ENCODE measurements at places on chromosomes 7 and 10. TPM values are rescaled to one million over a fixed set of nuclear protein-coding genes. Genes with fewer than 3 reads are reported as not detected.

DNA sequence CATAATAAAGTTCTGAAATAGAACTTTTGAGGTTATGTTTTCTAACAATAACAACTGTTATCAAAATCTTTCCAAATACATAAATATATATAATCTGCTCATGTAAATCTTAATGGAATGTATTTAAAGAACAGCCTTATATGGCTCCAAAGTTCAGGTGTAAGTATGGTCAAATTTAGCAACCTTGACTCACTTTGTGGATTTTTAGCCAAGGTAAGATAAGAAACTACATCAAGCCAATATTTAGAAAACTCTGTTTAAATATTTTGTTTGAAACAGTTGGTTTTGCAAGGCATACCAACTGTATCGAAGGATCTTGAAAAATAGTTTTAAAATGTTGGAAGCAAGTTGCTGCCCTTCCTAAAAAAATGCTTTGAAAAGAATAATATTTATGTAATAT lies 228.9 kb upstream of the SEMA3D start:
- DNase-seq, result no peak

FOXP2 gene
- total RNA-seq, result not detected

ZNF25 gene
- 8.1 TPM for total RNA-seq

SNX10 gene
- 48.3 TPM for total RNA-seq

DYDC2 gene
- total RNA-seq, result not detected

- no peak for DNase-seq
Observed at GRCh38 chr7:69795932-69796331, 197.7 kb downstream of the AUTS2 start.

DNA sequence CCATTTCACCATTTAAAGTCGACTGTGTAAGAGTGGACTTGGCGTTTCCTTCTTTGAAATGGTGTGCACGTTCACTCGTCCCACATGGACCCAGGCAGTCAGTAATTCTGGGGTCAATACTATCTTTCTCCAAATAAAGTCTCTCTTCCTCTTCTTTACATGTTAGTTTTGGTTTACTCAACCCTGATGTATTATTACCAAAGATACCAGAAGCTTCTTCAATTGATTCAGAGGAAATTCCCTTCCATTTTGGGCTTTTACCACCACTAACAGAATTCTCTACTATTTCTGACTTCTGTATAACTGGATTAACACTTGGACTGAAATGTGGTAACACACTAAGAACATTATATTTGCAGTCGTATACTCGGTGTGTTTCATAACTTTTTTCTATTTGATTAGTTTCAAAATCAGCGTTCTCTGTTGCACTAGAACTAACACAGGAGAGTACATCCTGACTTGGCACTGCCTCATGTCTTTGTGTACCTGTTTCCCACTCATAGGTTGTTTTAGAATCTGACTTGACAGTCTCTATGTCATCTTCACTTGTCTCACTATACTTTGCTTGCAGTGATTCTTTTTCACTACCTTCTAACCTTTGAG lies 60.8 kb downstream of the LARP4B start:
- DNase-seq, result no peak

UPK3BL2 gene
- total RNA-seq, result 15.7 TPM

GRCh38 chr7:122885583-122886356 lies 490 bp downstream of the CADPS2 start:
- no peak for DNase-seq

DNA sequence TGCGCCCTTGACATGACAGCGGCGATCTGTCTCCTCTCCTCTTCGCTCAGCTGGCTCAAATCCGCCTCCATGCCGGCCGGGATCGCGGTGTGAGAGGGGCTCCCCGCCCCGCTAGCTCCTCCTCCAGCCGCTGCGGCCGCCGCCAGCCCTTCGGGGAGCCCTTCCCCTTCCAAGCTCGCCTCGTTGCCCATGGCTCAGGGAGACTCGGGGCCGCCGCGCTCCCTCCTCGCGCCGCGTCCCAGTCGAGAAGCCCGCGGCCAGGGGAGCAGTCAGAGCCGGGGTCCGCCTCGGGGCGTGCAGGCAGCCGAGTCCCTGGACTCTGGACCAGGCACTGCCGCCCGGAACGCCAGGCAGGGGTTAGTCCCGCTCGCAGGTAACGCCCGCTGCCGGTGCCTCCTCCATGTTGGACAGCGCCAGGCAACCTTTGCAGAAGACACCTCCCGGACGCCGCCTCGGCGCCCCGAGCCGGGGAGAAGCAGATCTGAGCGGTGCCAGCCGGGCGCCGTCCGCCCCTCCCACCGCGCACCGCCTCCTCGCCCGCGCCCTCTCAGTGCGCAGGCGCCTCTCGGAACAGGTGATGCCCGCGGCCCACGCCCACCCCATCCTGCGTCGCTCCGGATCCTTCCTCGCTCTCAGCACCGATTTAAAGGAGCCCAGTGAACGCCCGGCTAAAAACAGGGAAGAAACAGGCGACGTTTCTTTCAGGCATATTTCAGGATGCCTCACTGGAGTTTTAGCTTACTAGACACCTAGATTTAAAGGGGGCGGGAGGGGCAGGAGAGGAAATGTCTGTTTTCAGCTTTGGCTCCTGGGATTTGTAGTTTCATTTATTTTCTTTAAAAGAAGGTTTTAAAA lies at the start of gene PCLO:
PCLO (minus strand) TSS at position 483 of the 855 bp plus-strand sequence; CDS start at position 191, 292 bp downstream.
- peak; percentile 53 for DNase-seq

DNA sequence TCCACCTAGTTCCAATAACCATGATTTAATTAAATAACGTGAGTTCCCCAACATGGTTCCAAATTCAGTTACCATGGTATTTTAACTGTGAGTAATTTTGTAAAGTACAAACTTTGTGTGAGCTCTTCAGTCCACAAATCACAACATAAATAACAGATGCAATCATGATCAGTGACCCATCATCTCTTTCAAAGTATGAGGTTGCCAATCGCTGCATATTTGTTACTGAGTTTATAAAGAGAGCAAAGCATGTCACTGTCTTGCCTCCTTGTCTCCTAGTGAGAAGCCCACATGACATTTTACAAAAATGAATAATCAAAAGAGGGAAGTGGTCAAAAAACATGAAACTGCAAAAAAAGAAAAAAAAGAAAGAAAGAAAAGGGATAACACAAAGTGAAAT lies 69.1 kb upstream of the PDSS1 start:
- no peak for DNase-seq

PKD2L1 gene
- total RNA-seq, result not detected

GRCh38 chr7:134449680-134450079 lies 9.2 kb downstream of the AKR1B1 start:
- no peak for DNase-seq

DNA sequence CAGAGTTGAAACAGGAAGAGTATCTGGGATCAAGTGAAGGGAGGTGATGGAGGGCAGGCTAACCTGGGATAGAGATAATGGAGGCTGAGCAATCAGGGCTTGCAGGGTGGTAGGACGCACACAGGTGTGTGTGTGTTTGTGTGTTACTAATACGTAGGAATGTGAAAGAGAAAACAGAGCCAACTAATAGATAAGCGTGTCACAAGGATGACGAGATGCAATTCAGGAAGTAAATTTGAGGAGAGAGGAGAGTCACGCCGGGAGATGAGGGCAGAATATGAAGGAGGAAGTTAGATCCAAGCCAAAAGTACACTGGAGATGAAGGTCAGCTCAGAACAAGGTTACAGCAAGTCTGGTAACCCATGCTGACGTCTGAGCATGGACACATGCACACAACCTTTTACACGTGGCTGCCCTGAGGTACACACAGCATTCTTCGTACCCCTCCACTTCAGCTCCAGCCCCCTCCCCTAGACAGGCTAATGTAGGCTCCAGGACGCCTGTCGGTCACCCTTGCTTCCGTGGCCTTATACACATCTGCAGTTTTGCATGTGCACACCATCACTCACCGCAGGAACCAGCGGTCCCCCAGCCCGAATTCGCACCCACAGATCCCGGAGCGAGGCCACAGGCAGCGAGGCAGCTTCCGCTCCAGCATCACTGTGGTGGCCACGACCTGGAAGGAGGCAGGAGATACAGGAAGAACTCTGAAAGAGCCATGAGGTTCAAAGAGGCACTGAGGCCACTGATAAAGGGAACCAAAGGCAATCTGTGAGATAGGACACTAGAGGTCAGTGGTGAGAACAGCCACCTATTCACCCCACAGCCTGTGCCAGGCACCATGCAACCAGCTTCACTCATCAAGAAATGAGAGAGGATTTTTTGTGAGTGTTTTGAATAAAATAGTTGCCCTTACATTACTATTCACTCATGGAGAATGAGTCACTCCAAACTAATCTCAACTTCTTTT lies 23.7 kb upstream of the TRPV6 start:
- no peak for DNase-seq

GRCh38 chr7:1724118-1724910 lies 54.2 kb downstream of the ELFN1 start:
- DNase-seq, result no peak

PDK4 gene
- total RNA-seq, result not detected

ACTR3C gene
- total RNA-seq, result 8.2 TPM

DNA sequence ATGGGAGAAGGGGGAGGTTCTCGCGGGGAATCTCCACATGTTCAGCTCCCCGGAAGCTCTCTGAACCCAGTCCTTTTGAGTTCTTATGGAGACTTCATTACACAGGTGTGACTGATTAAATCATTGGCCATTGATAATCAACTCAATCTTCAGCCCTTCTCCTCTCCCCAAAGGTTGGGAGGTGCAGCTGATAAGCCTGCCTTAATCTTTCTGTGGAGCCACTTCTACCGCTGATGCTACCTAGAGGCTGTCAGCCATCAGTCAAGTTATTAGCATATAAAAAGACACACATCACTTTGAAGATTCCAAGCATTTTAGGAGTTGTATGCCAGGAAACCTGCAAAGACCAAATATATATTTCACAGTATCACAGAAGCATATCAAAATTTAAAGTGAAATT lies 91.7 kb downstream of the MARCHF5 start:
- no peak for DNase-seq

DNA sequence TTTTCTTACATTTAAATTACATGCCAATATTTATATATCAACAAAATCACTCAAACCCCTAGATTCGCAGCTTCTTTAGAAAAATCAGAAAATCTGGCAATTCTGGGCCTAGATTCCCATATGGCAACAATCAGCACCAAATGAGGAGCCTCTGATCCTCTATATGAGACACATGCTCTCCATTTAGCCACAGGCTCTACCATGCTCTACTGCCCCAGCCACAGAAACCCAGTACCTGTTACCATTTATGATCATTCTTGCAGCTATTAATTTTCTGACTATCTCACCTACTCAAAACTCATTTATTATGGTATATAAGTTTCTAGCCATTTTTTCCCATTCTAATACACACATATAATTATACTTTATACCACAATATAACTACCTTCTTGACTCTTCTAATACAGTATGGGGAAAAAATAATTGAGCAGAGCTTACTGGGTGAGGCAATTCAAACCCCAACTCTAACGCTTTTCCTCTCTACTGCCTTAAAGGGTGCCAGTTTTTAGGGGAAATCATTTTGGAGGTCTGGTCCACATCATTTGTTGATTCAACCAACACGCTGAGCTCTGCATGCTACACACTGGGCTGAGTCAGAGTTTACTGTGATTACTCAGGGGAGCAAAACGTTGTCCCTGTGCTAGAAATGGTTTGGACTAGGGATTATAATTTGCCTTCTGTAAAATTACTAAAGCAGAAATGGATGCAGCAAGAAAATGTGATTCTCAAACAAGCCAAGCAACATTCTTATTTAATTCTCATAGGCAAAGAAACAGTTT lies 11.6 kb downstream of the PDLIM1 start:
- DNase-seq, result no peak

- DNase-seq, result no peak
Observed at GRCh38 chr10:79003183-79004100, 65.3 kb upstream of the ZMIZ1 start.

GRCh38 chr10:42979721-42980467 lies 97.0 kb upstream of the RET start:
- no peak for DNase-seq

DNA sequence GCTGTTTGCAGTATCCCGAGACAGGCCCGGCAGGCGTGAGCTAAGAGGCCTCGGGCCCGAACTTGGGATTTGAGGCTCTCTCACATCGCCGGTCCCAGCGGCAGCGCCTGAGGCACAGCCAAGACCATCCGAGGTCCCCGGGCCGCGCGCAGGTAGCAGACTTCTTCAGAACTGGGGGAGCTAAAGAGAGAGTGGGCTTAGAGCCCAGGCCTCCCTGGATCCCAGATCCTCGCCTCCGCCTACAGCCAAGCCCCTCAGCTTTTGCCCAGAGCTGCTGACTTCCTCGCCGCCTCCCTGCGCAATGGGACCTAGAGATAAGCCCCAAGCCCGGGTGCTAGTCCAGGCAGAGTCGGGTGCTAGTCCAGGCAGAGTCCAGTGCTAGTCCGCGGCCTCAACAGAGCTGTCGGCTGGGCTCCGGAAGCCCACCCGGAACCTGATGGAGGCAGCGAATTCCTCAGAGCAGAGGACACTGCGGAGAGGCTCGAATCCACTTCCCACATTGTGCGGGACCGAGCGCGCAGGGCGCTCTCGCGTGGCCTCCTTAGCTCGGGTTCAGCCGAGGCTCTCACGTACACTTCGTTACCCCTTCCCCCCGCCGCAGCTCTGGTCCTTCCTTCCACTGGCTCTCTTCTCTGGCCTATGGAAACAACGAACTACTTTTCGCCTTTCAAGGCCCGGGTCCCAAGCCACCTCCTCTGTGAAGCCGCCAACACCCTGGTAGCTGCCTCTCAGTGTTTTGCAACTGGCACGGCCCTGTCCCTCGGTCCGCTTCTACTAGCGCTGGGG lies 5.8 kb downstream of the LBX1 start:
- no peak for DNase-seq

- no peak for DNase-seq
Observed at GRCh38 chr7:24477398-24478136, 95.7 kb upstream of the PALS2 start.

FKBP14 gene
- 10.6 TPM for total RNA-seq

NRCAM gene
- 0.21 TPM for total RNA-seq

VAX1 gene
- total RNA-seq, result not detected

DNA sequence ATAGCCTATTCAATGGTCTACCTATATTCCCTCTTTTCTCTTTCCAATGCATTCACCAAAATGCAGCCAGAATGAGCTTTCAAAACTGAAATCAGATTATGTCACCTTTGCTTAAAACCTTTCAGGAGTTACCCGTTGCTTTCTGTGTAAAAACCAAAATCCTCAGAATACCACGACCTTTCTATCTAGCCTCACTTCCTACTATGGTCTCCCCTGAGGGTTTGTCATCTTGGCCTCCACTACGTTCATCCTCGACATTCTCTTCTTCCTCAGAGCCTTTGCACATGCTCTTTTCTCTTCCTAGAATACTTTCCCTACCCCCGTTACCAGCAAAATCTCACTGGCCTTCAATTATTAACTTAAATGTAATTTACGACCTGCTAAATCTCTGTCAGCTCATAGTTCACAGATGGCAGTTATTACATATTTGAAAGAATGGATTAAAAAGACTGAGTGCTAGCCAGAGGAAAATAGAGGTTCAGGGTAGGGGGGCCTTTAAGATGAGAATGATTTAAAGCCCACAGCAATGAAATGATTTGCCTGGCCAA lies 380.8 kb upstream of the C7orf33 start:
- DNase-seq, result no peak

OIT3 gene
- not detected for total RNA-seq

- no peak for DNase-seq
Observed at GRCh38 chr10:96919785-96920430, 87.8 kb downstream of the LCOR start.
